ENCODE measurements at places on chromosomes 4 and X. TPM values are rescaled to one million over a fixed set of nuclear protein-coding genes. Genes with fewer than 3 reads are reported as not detected.

DNA sequence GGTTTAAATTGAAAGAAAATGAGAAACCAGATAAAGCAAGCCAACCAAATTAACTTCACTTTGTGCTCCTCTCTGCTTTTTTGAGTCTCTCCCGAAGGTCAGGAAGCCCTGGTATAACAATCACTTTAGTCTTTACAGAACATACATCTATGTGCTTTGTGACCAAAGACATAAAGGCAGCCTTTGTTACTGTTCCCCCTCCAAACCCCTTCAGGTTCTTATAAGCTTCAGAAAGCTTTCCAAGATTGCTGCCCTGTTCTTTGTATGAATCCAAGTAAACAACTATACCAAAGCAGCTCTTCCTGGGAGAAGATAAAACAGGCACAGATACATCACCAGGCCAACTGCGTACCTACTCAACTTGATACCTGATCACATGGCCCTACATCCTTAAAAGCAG is 28.7 kb downstream of the RLIM start:
- H3K4me3 ChIP-seq: no peak overlapping the region
- no peak for DNase-seq
- no peak overlapping the region for H3K27ac ChIP-seq
- H3K4me1 ChIP-seq: no peaks in the 10 kb centered on the region
- H3K36me3 ChIP-seq: peaks cover 3% of the 10 kb centered on the region

DNA sequence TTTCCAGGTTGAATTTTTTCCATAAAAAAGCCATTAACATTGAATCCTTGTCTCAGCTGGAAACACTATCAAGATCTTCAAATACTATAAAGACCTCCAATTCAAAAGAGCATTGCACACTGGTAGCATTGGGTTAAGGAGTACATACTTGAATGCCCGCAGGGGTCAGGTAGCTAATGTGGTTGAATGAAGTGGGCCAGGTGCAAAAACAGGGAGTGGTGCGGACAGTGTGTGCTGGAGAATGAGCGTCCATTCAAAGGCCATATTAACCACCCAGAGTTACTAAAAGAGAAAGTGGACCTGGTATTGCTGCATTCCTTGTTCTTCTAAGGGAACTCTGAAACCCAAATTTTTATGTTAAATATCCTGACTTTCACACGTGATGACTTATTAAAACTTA is 91.6 kb downstream of the NYX start:
- no peak overlapping the region for H3K27ac ChIP-seq
- DNase-seq: no peak
- H3K4me3 ChIP-seq: no peak overlapping the region
- H3K4me1 ChIP-seq: no peaks in the 10 kb centered on the region

GRCh38 chr4:74608151-74608949 is 163.4 kb downstream of the AREG start:
- H3K4me1 ChIP-seq: no peaks in the 10 kb centered on the region
- H3K27ac ChIP-seq: no peak overlapping the region
- H3K4me3 ChIP-seq: no peak overlapping the region
- DNase-seq: no peak

- H3K4me3 ChIP-seq: no peak overlapping the region
- no peaks in the 10 kb centered on the region for H3K27me3 ChIP-seq
- no peak for DNase-seq
- no peaks in the 10 kb centered on the region for H3K4me1 ChIP-seq
- H3K36me3 ChIP-seq: no peaks in the 10 kb centered on the region
Observed at GRCh38 chrX:2332252-2332651, 168.5 kb downstream of the DHRSX start.

Gene PDHA2
- total RNA-seq: not detected

DNA sequence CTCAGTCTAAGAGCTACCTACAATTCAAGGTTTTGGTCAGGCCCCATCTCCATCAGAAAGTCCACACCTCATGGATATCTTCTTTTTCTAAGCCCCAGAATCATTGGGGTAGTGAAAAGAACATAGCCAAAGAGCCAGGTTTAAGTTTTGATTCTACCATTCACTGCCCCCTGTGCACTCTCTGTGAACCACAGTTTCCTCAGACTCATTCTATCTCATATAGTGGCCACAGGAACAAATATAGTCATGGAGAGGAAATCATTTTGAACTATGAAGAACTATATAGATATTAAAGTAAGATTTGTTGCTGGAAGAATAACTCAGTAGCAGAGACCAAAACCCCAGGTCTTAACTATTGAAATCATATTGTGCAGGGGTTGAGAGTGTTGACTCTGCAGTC is 3.3 kb downstream of the SYTL5 start:
- H3K36me3 ChIP-seq: no peaks in the 10 kb centered on the region
- no peak for DNase-seq
- H3K27ac ChIP-seq: no peak overlapping the region
- no peak overlapping the region for H3K4me3 ChIP-seq
- H3K27me3 ChIP-seq: no peaks in the 10 kb centered on the region

Gene C4orf51
- not detected for total RNA-seq

Gene POF1B
- 0.22 TPM for total RNA-seq

DNA sequence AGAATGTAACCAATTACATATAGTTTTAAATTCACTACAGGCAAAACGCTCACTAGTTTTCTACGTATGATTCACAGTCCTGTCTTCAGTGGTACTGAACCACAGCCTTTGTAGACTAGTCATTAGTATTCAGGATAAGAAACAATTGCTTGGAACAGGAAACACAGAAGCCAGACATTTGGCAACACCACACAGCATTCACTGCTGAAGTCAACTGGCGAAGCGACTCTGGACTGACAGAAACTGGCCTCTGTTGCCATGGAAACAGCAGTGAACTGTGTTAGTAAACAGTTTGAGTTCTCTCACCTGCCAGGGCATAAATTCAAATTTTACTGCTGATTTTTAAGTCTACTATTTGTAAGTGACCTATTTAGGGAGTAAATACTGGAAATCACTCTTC is 57.6 kb downstream of the MAPK10 start:
- H3K4me1 ChIP-seq: no peaks in the 10 kb centered on the region
- H3K27me3 ChIP-seq: no peaks in the 10 kb centered on the region
- DNase-seq: no peak
- H3K27ac ChIP-seq: no peak overlapping the region
- no peaks in the 10 kb centered on the region for H3K36me3 ChIP-seq

GRCh38 chr4:19880206-19880605 is 371.5 kb upstream of the SLIT2 start:
- H3K4me1 ChIP-seq: no peaks in the 10 kb centered on the region
- no peak overlapping the region for H3K4me3 ChIP-seq
- no peaks in the 10 kb centered on the region for H3K27me3 ChIP-seq
- DNase-seq: no peak
- H3K36me3 ChIP-seq: no peaks in the 10 kb centered on the region

GRCh38 chr4:138864961-138865720 is 150.4 kb upstream of the NOCT start:
- H3K36me3 ChIP-seq: no peaks in the 10 kb centered on the region
- no peak overlapping the region for H3K4me3 ChIP-seq
- H3K27ac ChIP-seq: no peak overlapping the region

All from right lobe of liver (tissue), 6 donors.